ENCODE measurements at places on chromosomes 4 and X.

GRCh38 chr4:123297836-123298235, 98.8 kb upstream of the SPRY1 start:
- no peak for DNase-seq

DNA sequence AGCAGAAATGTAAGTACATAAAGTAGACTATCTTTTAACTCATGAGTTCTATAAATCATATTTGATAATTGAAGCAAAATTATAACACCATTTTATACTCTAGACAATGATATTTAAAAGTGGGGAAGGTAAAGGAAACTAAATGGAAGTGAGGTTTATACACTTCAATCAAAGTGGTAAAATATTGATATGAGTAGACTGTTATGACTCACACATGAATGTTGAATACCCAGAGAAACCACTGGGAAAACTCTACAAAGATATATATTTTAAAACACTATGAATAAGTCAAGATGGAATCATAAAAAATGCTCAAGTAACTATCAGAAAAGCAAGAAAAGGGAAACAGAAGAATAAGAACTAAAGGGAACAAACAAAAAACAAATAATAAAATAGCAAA, 8.4 kb downstream of the VSIG1 start:
- DNase-seq = no peak

GRCh38 chr4:3010998-3011397, 47.6 kb downstream of the GRK4 start:
- DNase-seq = no peak

DNA sequence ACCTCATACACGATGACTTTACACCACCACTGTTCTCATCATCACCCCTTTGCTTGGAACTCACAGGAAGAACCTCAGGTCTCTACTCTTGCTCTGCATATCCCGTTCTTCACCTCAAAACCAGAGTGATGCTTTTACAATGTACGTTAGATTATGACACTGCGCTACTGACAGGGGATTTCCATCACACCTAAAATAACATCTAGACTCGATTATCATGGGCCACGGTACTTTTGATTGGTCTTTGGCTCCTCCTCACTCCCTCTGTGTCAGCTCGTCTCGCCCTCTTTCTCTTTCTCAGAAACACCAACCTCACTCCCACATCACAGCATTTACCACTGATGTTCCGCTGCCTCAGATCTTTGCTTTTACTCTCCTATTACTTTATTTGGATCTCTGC, 172.4 kb downstream of the TLL1 start:
- no peak for DNase-seq

DNA sequence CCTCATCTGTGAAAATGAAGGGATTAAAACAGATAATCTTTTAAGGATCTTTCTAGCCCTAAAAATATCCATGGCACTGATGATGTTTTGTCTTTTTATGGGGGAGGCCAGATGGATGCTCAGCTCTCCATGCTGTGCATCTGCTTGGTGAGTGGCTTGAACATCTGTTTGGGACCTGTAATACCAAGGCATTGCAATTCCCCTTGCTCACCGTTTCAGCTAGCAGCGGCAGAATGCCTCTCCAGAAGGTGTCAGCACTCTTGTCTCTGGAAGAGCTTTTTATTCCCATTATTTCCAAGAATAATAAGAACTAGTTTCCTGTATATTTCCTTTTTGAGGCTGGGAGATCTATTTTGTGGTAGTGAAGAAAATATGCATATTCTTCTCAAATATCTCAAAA, 151.9 kb upstream of the ANK2 start:
- DNase-seq = no peak

DNA sequence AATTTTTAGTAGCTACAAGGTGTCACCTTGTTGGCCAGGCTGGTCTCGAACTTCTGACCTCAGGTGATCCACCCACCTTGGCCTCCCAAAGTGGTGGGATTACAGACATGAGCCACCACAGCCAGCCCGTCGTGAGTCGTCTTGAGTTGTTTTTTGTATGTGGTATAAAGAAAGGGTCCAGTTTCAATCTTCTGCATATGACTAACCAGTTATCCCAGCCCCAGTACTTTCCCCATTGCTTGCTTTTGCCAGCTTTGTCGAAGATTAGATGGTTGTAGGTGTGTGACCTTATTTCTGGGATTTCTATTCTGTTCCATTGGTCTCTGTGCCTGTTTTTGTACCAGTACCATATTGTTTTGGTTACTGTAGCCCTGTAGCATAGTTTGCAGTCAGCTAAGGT, 105.9 kb downstream of the OR13H1 start:
- DNase-seq = no peak

GRCh38 chrX:16748425-16748824, 29.0 kb downstream of the SYAP1 start:
- no peak for DNase-seq

GRCh38 chrX:116204932-116205331, 34.4 kb downstream of the AGTR2 start:
- DNase-seq = no peak

DNA sequence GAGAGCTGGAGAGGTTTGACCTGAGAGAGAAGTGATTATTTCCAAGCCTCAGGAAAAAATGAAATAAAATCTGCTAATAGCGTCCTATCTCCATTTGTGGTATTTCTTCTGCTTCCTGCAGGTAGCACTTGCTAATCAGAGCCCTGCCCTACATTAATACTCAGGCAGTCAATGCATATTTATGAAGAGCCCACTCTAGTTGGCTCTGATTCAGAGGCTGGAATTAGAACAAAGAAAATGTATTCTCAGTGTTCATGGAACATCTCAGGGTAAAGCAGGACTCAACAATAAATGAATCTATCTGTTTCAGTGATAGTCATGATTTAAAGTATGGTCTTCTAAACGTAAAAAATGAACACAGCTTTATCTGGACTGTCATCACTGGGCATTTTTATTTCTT, 1.4 kb upstream of the ATP8A1 start:
- DNase-seq = no peak

GRCh38 chrX:136468391-136469103, 19.2 kb upstream of the BRS3 start:
- no peak for DNase-seq

GRCh38 chrX:45502396-45502795, 301.7 kb upstream of the DIPK2B start:
- no peak for DNase-seq

DNA sequence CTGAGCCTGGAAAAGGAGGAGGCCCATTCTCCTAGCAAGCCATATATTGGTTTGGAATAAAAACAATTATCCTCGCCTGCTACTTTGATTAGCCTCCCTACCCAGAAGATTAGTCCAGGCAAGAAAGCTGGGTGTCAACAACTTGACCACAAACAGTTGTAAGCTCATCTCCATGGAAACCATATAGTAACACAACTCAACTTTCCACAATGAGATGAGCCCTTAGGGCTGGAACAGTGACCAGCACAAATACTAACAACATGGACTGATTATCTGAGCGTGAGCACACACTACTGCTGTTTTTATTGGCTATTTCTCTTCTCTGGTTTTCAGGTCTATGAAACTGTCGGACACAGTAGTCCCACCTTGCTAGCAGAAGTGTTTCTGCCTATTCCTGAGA, 80.8 kb downstream of the CC2D2A start:
- DNase-seq = no peak

- no peak for DNase-seq
These were observed 246.5 kb upstream of the RPS6KA3 start for GRCh38 chrX:20513185-20513584.

DNA sequence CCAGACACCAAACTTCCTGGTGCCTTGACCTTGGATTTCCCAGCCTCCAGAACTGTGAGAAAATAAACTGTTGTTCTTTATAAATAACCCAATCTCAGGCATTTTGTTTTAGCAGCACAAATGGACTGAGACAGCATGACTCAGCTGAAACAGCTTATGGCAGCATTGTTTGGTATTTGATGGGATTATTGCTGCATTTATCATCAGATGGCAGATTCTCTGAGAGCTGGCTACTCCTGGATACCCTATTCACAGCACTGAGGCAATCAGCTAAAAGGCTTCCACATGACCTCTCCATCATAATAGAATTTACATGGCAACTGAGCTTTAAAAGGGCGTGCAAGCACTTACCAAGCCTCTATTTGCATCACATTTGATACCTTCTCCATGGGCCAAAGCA, 623.1 kb upstream of the CPEB2 start:
- no peak for DNase-seq

- no peak for DNase-seq
These were observed 3.5 kb downstream of the TMEM154 start for GRCh38 chr4:152676052-152676854.

GRCh38 chrX:106921637-106922036, 1.4 kb downstream of the CLDN2 start:
- no peak for DNase-seq

- no peak for DNase-seq
These were observed 940.0 kb downstream of the SH3BGRL start for GRCh38 chrX:82141942-82142341.

DNA sequence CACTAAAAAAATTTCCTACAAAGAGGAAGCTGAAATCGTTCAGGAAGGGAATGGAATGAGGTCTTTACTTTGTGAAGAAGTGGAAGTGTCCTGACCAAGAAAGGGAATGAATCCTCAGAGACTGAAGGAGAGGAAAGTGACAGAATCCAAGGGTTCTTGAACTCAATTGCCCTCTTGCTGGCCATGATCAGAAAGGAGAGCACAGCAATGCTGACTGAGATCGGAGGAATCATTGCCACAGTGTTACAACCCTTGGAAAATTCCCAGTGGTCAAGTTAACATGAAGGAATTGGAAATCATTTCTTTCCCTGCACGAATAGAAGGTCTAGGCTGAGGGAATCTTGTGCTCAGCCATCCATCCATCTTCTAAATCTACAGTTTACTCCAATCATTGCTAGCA, 190.0 kb upstream of the NEIL3 start:
- DNase-seq = no peak

GRCh38 chrX:143634663-143635455, 1.0 kb downstream of the SLITRK4 start:
- DNase-seq = no peak

DNA sequence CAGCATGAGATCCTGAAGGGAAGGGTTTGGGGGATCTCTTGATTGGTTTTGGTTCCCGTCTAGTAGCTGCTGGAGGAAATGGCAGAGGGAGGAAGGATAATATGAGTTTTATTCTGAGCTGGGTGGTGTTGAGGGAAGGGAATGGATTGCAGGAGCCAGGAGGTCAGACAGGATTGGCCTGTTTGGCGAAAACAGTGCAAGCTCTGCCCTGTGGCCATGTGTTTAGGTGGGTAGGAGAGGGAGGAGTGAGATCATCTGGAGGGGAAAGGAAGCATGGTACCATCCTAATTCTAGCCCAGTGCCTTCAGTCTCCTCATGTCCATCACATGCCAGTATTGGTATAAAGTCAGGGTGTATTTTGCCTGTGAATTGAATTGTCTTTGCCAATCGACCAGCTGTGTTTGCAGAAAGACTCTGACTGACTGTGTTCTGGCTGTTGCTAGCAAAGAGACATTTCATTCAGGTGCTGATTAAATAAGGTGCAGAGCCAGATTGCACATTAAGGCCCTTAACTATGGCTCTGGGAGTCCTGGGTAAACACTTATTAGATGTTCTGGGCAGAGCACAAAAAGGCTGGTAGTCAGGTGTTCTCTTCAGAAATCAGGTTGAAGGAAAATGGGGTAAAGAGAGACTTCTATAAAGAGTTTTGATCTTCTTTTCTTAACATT, 10.0 kb downstream of the TMEM164 start:
- no peak for DNase-seq

- no peak for DNase-seq
These were observed 16.6 kb downstream of the ARHGAP24 start for GRCh38 chr4:85491527-85491926.

- DNase-seq = no peak
These were observed 216.9 kb downstream of the CENPC start for GRCh38 chr4:67328393-67328792.

DNA sequence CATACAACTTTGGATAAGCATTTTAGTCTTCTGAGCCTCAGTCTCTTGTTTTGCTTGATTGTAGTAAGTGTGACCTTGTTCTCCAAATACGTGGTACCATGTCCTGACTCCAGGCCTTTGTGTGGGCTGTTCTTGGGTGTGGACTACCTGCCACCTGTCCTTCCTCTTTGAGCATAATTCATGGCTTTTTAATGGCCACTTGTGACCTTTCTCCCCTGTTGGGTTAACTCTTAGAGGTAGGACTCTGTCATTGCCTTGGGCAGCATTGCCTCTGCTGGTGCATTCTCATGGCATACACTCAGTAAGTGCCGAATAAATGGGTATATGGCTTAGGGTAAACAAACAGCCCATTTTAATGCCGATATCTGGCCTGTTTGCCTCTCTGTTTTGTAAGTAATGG, 3.0 kb downstream of the NSD2 start:
- no peak for DNase-seq

DNA sequence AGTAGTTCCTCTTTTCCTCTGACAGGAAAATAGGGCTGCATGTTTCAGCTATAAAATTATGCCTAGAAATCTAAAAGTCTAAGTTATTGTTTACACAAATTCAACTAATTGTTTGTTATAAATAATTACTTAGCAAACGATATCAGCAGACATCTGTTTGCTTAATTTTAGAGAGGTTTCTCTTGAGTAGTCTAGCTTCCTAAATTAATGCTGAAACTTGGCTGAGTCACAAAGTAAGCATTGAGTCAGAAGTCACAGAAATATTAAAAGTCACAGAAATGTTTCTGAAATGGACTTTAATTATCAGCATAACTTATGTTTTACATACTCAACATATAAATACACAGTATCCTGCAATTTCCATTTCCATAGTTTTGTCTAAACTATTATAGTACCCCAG, 1044.0 kb downstream of the CCSER1 start:
- DNase-seq = no peak

GRCh38 chr4:185820146-185821028, 8.4 kb upstream of the SORBS2 start:
- DNase-seq = no peak

DNA sequence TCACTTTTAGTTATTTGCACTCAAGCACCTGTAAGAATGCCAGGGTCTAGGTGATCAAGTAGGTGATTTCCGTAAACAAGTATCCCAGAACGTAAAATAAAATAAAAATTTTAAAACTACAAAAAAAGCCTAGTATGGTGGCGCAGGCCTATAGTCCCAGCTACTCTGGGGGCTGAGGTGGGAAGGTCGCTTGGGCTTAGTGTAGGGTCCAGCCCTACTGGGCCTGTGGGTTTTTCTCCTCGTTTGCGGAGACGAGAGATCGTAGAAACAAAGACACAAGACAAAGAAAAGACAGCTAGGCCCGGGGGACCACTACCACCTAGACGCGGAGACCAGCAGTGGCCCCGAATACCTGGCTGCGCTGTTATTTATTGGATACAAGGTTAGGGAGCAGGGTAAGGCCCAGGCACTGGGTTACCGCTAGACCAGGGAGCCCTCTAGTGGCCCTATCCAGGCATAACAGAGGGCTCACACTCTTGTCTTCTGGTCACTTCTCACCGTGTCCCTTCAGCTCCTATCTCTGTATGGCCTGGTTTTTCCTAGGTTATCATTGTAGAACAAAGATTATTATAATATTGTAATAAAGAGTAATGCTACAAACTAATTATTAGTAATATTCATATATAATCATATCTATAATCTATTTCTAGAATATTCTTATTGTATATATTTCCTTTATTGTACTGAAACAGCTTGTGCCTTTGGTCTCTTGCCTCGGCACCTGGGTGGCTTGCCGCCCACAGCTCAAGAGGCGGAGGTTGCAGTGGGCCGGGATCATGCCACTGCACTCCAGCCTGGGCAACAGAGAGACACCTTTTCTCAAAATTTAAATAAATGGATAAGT, 38.4 kb downstream of the SAGE1 start:
- DNase-seq = peak; percentile 0

Measured in stimulated activated CD8-positive, alpha-beta memory T cell treated with anti-CD3 and anti-CD28 coated beads, Interleukin-7, amount 100 ng/mL, for 1 hour (primary cell).